ENCODE measurements at places on chromosomes 11 and 22. TPM values are rescaled to one million over a fixed set of nuclear protein-coding genes. Genes with fewer than 3 reads are reported as not detected.

The RASSF10 gene
- total RNA-seq = 15.2 TPM

- no peak for DNase-seq
Measured at GRCh38 chr11:129435499-129436245, 60.0 kb downstream of the BARX2 start.

- no peak for DNase-seq
Measured at GRCh38 chr11:116215471-116216113, 557.2 kb downstream of the BUD13 start.

DNA sequence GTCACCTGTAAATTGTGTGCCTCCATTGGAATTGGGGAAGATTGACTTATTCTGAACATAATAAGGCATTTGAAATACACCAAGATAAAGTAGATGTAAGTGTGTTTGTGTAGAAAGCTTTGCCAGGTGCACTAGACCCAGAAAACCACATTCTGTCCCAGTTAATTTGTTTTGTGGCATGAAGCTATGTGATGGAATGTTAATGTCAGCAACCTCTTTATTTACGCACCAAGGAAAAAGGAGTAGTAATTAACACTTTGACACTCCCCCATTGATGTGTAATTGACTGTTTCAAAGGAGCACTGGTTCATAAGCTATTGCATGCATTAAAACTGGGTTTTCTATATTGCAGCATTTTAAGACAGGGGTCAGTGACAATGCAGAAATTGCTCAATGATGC is 14.3 kb downstream of the EIF3M start:
- no peak for DNase-seq

DNA sequence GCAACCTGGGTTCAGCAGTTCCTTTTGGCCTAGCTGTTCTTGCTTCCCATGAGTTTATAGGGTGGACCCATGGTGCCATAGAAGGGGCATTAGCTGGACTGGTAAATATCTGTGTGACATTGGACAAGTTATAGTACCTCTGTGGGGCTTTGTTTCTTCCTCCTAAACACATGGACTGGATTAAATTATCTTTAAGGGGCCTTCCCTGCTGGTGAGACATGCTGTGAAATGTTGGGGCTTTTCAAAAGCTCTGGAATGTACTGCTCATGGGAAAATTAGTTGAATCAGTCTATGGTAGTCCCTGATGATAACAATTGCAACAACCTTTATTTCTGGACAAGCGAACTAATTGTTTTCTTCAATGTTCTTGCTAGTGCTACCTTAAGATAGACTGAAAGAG is 276.2 kb downstream of the BLID start:
- DNase-seq = no peak

Measured in esophagus squamous epithelium (tissue), 5 donors.